Lower lobe of right lung (tissue), 2 donors: ENCODE measurements at places on chromosomes 6 and 20.

GRCh38 chr6:15608396-15608795, 54.4 kb downstream of the DTNBP1 start:
- no peak for DNase-seq

DNA sequence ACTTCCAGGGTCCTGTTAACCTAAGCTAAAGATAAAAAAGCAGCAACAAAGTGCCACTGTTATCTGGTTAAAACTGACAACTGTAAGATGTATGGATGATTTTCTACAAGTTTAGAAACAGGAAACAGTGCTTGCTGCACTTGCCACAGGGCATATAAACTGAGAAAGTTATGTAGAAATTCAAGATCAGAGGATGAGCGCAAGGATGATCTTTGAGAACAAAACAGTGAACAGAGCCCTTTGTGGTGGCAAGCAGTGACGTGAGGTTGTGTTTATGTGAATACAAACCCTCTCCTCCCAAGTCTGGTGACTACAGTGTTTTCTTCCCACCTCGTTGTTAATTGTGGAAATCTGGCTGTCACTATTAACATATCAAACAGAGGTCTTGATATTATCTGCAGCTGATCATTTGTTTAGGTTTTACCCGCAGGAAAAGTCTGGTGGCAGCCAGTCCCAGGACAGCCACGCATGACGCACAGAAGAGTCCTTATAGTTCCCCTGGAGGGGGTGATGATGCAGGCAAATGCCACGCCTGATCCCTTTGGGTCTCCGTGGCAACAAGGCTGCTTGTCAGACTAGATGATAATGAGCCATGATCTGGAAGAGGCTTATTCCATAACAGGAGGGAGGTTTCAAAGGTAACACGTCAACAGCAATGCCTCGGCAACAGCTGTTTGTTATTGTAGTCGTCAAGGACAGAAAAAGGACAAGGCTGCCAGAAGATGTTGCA, 43.1 kb upstream of the TNFAIP3 start:
- DNase-seq, result no peak

DNA sequence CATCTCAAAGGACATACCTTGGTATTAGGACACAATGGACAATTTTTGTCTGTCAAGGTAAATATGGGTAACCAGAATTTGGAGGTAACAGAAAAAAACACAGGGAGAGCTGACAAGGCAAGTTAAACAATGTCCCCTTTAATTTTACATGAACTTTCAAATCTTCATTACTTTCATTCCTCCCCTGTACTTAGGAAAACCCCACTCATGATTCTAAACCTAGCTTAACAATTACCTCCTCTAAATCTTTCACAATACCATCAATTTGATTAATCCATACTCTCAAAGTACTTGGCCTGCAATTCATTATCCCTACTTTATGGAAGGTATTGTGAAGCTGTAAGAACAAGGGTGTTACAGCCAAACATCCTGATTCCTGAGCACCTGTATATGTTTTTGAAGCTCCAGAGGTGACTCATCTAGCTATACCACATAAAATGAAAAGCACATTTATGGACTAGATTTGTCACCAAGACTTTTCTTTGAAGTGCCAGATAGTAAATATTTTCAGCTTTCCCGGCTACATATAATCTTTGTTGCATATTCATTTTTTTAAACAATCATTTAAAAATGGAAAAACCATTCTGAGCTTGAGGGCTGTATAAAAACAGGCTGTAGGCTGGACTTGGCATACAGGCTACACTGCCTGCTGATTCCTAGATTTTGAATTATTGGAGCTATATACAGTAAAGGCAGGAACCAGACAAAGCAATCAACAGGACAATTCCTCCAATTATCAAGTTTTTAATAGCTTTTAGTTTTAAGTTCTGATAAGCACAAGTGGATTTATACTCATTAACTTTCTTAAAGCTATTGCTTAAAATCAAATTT, 22.9 kb downstream of the DEK start:
- DNase-seq, result no peak

DNA sequence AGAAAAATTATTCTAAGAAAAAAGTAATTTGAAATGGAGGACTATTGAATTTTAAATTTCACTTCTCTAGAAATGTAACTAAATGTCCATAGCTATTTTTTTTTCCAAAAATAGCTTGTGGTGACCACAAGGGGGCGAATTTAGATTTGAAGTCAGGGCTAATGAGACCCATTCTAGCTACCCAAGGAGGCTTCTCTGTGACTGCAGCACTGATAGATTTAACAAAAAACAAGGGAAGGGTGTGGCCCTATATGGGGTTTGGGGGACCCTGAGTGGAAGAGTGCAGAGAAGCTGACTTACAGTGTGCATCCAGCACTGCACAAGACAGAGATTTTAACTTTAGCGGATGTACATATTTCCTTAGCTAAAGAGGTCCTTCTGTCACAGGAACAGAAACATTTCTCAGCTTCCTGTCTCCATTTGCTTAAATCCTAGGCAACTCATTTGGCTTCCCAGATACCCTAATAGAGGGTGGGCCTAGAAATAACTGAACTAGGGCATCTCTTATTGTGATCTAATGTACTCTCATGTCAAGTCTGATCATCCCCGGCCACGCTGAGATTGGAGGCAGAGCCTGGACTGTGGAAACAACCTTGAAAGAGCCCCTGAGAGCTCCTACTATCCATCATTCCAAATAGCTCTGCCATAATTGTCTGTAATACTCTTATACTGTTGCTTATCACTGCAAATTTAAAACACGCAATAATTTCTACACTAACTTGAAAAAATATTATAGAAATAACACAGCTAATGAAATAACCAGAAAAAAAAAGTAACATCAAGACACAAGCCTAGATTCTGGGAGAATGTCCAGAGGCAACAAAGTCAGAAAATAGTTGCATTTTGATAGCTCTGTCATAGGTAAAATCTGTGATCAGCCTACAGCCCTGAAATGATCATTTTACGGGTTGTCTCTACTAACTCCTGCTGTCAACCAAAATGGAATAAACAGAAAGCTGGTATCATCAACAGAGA, 93.6 kb downstream of the SNAP91 start:
- DNase-seq, result no peak

DNA sequence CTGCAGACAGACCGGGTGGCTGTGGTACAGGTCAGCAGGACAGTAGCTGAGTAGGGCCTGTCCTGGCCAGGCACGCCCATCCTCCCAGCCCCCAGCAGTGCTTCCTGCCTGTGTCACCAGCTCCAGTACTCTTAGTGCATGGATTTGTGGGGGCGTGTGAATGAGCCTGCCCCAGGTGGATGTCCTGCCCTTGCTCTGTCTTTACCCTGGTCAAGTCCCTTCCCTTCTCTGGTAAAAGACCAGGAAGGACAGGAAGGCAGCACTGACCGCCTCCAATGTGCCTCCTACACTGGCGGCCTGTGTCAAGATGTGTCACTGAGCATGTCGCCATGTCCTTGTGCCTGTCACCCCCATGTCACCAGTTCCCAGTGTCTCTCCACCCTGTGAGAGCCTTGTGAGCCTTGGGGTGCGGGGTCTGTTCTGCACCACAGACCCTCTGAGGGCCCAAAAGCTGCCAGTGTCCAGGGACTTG, 11.9 kb downstream of the TEAD3 start:
- no peak for DNase-seq

- no peak for DNase-seq
These were observed 8.5 kb upstream of the COQ3 start for GRCh38 chr6:99402448-99402847.

- peak; percentile 88 for DNase-seq
These were observed 1.6 kb downstream of the SLC17A9 start for GRCh38 chr20:62953839-62954703.

DNA sequence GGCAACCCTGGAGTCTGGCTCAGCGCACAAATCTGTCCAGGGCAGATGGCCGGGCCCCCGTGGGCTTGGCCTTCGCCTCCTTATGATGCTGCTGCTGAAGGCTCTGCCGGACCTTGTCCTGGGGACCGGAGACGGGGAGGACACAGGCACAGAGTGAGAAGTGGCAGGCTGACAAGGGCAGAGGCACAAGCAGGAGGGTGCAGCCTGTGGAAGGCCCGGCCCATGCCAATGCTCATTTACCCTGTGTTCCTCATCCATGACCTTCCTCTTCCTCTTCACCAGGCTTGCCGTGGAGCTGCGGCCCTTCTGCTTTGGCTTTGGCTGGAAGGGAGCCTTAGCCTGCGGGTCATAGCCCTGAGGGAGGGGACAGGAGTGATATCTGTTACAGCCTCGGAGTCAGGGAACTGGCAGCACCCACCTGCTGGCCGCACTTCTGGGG, 2.4 kb downstream of the B3GALT4 start:
- DNase-seq, result no peak
